ENCODE measurements at places on chromosomes 3 and 15. TPM values are rescaled to one million over a fixed set of nuclear protein-coding genes. Genes with fewer than 3 reads are reported as not detected.

HERC2 gene
- total RNA-seq, result 44.3 TPM

DNA sequence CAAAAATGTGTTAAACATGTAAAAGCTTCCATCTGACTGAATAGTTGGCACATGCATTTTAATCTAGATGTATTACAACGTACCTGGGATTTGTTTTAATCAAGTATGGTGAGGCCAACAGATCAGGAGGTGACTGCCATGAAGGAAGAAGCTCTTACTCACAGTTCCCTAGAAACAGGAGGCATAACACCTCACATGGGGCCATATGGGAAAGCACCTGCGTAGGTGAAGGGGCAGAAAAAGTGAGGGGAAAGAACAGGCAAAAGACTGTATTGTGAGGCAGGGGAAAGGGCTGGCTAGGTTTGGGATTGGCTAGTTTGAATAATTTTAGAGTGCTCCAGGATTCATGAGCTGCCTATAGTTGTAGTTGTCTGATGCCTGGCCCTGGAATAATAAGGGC, 9.6 kb downstream of the SQOR start:
- DNase-seq, result no peak

DNA sequence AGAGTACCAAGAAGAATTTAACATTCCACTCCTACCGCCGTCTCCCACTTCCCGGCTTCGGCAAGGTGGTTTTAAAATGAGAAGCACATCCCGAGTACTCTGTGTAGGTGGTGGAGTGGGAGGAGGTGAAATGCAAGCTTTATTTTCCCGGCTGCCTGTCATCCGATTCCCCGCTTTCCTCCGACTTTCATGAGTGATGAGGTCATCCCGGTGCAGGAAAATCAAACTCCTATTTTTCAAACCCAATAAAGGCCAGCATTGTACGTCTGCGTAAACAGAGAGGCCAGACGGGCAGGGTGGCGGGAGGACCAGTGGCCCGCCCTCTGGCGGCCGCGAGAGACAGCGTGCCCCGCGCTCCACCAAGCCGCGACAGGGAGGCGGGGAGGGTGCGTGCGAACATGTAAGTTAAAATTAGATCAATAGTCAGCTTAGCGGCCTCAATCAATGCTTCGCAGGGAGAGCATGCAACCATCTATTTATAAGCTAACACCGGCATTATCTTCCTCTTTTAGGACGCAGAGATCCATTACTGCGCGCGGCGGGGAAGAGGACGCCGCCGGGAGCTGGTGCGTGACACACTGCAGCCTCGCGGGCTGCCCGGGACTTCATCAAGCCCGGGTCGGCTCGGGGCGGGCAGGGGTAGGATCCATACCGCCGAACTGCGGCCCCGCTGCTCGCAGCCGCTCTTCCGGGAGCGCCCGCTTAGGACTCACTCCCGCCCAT, 163.3 kb downstream of the CD47 start:
- DNase-seq, result peak; percentile 84

DNA sequence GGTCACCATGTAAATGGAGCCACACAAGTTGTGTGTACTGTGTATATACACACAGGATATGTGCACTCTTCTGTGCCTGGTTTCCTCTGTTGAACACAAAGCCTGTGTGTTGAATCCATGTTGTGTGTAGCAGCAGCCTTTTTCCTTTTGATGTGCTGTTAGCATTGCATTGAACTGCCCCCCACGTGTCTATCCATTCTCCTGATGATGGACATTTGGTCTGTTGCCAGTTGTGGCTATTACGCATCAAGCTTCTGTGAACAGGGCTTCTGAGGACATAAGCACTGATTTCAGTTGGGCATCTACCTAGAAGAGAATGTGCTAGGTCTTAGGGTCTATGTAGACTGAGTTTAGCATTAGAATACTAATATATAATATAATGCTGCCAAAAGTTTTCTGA, 77.4 kb downstream of the LSM3 start:
- DNase-seq, result no peak

DNA sequence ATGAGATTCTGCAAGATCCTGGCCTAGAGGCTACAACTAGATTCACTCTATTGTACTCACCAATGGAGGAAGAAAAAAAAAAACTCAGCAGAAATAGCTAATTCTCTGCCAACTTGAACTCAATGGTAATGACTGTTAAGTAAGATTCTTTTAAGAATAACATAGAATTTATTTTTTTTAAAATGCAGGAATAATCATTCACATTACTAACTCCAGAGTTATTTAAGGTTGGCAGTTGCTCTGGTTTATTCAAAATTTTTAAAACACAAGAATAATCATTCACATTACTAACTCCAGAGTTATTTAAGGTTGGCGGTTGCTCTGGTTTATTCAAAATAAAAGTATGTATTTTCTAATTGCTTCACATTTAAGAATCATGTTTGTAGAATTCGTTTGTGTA, 1071.9 kb downstream of the IGSF11 start:
- DNase-seq, result no peak

DNA sequence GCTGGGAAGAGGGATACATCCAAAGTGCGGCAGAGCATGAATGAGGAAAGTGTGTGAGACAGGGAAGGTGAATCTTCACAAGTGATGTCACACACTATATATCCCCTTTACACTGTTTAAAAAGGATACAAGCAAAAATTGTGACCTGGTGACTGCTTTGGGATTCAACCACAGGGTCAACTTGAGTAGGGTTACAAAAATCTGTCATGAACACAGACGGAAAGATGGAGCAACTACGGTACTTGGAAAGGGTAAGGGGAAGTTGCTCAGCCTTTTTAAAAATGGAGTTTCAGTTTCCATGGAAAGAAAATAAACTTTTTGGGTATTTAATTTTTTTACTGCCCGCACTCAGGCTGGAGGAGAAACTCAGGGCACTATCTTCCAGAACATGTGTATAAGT, 60.3 kb downstream of the B3GNT5 start:
- DNase-seq, result no peak

GRCh38 chr3:111968319-111969054, 10.3 kb upstream of the ABHD10 start:
- DNase-seq, result no peak

SLC28A1 gene
- 0.50 TPM for total RNA-seq

DNA sequence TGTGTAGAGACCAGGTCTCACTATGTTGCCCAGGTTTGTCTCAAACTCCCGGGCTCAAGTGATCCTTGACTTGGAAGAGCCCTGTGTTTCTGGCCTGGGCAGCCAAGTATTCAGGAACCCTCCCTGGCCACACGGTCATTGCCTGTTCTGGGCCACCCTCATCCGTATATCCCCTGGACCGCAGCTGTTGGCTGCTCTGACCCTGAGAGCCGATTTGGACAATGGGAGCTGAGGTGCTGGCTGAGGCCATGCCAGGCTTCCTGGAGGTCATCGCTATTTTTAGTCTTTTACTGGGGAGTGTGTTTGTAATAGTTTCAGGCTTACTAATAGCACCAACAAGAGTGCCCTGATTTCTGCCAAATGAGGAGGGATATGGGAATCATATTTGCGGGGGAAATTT, 60.7 kb downstream of the ADAMTS7 start:
- DNase-seq, result no peak

LSAMP gene
- 19.9 TPM for total RNA-seq

DNA sequence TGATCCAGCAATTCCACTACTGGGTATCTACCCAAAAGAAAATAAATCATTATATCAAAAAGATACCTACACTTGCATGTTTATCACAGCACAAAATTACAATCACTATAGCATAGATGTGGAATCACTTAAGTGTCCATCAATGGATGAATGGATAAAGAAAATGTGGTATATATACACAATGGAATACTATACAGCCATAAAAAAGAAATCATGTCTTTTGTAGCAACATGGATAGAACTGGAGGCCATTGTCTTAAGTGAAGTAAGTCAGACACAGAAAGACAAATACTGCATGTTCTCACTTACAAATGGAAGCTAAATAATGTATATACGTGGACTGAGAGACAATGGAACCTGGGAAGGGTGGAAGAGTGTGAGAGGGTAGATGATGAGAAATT, 28.3 kb upstream of the PFN2 start:
- DNase-seq, result no peak

C2CD4A gene
- total RNA-seq, result not detected

- DNase-seq, result no peak
Observed at GRCh38 chr3:25424614-25425013, 3.4 kb upstream of the RARB start.

CLDN16 gene
- not detected for total RNA-seq

GRCh38 chr15:31440754-31441311, 114.2 kb downstream of the KLF13 start:
- peak; percentile 81 for DNase-seq

GRCh38 chr15:67897646-67898339, 57.9 kb upstream of the RNU6-1 start:
- DNase-seq, result no peak

DNA sequence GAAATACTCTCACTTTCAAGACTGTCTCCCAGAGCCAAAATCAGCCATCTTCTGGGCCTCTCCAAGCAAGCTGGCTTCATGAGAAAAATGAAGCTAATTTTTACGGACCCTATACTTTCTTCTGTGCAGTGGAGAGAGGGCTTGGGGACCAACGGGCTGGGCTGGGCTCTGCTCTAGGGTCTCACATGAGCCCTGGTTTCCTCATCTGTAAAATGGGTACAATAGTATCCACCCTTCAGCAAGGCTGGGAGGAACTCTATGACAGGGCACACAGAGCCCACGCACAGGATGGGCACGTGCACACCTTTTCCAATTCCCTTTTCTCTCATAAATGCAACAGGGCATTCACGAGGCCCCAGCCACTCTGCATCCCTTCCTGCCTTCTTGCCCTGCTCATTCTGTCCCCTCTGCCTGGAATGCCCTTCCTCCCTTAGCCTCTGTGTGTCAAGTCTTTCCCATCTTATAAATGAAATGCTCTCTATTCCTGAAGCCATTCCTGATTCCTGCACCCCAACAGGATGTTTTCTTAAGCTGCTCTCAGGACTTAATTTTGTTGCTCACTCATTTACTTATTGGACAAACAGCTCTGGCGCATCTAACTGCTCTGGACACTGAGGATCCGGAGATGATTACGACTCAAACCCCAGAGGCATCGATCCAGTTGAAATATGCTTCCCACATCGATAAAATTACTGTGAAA, 32.9 kb upstream of the SEC13 start:
- no peak for DNase-seq

NUP210 gene
- 3.9 TPM for total RNA-seq

IMPG2 gene
- 0.20 TPM for total RNA-seq

ZPLD1 gene
- not detected for total RNA-seq

WDR73 gene
- 10.5 TPM for total RNA-seq

DNA sequence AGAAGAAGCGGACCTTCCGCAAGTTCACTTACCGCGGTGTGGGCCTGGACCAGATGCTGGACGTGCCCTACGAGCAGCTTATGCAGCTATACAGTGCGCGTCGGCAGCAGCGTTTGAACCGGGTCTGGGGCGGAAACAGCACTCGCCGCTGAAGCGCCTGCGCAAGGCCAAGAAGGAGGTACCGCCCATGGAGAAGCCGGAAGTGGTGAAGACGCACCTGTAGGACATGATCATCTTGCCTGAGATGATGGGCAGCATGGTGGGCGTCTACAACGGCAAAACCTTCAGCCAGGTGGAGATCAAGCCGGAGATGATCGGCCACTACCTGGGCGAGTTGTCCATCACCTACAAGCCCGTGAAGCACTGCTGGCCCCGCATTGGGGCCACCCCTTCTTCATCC, 390.4 kb upstream of the MEIS2 start:
- peak; percentile 21 for DNase-seq

GOLGA6D gene
- not detected for total RNA-seq

ITIH4 gene
- total RNA-seq, result 4.1 TPM

DZIP1L gene
- 5.7 TPM for total RNA-seq

DNA sequence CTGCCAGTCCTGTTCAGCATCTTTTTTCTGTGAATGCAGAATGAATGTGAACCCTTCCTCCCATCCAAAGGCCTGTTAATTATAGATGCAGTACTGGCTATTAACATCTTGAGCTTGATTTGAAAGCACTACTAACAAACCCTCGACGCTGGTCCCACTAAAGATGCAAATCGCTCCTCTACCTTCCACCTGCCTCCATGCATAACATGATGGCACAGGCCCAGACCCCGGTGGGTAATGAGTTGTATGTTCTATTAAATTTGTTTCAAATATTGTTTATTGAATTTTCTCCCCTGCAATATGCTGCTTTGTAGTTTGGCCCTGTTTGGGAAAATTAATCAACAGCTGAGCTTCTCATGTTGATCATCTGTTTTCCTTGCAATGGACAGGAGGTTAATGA, 69.3 kb downstream of the RAB11A start:
- DNase-seq, result no peak

CYP1A1 gene
- total RNA-seq, result 0.45 TPM

DNA sequence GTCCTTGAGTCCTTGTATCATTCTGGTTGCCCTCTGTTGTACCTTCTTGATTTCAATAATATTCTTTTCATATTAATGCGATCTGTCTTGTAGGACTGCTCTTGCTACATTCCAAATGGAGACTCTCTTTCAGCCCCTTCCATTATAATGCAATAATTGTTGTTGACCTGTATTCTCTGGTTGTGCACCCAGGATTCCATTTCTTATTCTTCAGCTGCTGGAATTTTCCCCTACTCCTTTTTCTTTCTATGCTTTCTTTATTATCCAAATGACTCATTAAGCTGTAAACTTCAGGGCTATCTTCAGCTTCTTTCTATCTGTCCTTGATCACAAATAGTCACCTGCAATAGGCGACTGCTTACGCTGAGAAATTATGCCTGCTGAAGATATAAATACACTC, 321.5 kb downstream of the SATB1 start:
- DNase-seq, result no peak

DNA sequence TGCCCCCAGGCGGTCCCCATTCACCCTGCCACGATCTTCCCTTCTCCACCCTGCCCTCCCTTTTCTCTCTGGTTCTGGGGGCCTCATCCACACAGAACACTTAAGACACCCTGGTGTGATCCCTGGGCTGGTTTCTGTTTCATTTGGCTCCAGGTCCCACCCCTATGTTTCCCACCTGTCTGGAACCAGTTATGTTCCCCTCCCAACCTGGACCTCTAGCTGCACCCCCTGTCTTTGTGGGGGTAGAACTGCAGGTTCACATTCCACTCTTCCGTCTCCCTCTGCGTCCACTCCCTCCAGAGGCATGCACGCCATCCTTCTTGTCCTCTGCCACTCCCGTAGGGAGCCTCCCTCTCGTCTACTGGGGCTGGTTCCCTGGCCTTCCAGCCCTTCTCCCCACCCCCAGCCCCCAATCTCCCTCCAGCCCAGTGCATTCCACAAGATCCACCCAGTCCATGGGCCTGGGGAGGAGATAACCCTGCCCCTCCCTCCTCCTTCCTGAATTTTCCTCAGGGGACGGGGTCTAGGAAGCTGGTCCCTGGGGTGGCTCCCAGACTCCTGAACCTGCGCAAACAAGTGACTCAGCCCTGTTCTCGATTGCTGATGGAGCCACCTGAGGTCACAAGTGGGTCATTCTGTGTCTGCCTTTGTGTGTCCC, 73.8 kb downstream of the ABTB1 start:
- peak; percentile 48 for DNase-seq

DNA sequence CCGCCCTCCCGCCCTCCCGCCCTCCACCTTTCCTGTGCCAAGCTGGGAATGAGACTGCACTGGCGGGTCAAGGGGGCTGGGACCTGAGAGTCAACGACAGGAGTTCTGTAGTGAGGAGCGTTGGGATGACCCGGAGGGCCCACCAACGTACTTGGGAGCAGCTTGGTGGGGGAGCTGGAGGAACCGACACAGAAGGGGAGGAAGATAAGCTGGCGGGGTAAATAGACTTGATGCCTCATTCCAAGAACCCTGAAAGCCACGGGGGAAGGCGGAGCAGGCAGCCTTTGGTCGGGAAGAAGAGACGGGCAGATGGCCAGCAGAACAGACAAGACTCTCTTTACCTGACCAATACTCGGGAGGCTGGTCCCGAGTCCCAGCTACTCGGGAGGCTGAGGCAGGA, 277 bp downstream of the FMN1 start:
- DNase-seq, result no peak

CCDC54 gene
- total RNA-seq, result not detected

ILDR1 gene
- total RNA-seq, result 0.20 TPM
